AG09319 (cell line): ENCODE measurements at places on chromosomes 13 and 19.

GRCh38 chr13:19695428-19695827 lies 62.0 kb downstream of the MPHOSPH8 start:
- no peak for DNase-seq

DNA sequence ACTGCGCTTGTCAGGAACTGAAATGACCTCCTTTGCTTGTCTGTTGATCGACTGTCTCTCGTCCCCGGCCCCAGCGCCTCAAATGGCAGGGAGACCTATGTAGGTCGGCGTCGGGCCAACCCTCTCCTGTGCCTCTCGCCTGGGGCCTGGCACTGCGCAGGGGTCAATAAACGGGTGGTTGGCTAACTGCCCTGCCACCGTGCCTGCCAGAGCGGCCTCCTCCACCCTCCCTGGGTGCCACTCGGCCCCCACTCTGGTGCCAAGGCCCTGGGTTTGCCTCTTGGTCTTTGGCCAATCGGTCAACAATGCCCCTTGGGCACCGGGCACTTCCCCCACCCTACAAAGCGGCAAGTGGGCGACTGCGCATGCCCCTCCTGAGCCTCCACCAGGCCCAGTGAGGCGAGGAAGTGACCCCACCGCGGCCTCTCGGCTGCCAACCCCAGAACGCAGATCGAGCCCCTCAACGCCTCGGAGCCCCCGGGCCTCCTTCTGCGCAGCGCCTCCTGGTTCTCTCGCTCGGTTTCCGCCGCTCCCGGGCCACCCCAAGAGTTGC lies 1.1 kb downstream of the KEAP1 start:
- DNase-seq: no peak

DNA sequence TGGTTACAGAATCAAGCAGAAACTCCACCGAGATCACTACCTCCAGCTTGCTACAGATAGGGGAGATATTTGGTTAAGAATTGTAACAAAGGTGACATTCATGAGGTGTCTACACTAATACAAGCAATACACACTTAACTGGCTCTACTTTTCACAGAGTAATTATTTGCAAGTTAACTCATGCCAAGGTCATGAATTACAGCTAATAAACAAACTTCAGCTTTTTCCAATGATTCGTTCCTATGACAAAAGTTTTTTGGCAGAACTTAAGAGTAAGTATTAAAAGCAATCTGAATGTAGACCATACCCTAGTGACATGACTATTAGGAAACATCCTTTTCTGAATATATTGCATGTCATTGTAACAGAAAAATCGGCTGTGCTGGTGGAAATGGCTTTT lies 72.1 kb downstream of the LHFPL6 start:
- DNase-seq: no peak

GRCh38 chr19:6712692-6713670 lies 7.5 kb downstream of the C3 start:
- DNase-seq: no peak

GRCh38 chr13:103539265-103539664 lies 473.0 kb upstream of the SLC10A2 start:
- no peak for DNase-seq

GRCh38 chr13:93279982-93280381 lies 53.4 kb downstream of the GPC6 start:
- DNase-seq: no peak

GRCh38 chr19:49071860-49072547 lies 495 bp downstream of the KCNA7 start:
- DNase-seq: no peak

DNA sequence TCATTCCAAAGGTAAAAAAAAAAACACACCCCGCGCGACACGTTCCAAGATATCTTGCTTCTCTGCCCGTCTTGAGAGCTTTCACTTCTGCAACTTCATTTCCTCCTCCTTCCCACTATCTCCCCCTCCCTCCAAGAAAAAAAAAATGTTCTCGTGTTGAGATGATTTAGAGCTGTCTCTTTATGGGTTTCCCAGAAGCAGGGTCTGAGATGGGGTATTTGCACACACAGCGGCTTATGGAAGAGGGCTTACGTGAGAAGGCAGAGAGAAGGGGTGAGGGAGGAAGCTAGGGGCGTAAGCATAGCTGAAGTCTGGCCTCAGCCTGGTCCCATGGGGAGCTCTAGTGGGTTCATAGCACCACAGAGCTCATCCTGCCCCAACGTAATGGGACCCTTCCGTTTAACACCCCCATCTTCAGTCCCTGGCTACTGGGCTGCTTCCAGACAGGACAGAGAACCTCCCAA lies 31.3 kb upstream of the USE1 start:
- DNase-seq: no peak

DNA sequence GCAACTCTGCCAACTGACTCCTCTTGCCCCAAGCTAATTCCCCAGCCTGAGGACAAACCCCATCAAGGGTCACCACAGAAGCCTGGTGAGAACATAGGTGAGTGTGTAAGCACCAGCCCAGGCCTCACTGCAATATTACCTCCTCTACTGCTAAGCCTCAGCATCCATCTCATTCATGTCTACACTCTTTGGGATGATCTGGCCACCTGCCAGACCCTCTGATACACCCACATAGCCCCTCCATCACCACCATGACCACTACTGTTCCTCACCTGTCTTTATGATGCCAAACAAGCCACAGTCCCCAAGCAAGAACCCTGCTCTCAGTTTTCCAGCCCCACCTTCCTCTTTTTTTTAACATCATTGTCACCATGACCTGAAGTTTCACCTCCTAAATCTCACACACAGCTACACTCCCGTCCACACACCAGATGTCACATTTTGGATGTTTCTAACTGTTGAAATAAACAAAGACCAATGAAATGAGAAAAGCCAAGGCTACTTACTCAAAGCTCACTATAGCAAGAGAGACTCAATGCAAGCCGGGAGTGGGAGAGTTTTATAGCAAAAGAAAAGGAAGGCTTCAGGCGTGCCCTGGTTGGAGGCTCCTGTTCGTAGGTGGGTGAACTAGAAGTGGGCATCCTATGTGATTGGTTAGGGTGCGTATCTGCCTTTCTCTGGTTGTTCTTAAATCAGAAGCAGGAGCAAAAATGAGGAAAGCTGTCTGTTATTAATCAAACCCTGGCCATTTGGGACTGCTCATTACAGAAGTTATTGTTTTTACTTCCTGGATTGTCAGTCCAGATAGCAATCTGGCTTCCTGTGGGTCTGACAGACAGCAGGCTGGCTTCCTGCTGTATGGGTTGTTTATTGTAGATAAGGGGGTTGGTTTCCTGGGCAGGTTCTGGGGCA lies 2.0 kb downstream of the ZNF792 start:
- DNase-seq: no peak

GRCh38 chr19:51071095-51071405 lies 6.2 kb upstream of the KLK13 start:
- DNase-seq: no peak

GRCh38 chr13:67854990-67855389 lies 624.9 kb upstream of the PCDH9 start:
- DNase-seq: no peak

GRCh38 chr19:12757544-12758274 lies 6.1 kb downstream of the BEST2 start:
- peak; percentile 34 for DNase-seq

GRCh38 chr19:18490728-18491127 lies 31.1 kb downstream of the ELL start:
- DNase-seq: no peak

DNA sequence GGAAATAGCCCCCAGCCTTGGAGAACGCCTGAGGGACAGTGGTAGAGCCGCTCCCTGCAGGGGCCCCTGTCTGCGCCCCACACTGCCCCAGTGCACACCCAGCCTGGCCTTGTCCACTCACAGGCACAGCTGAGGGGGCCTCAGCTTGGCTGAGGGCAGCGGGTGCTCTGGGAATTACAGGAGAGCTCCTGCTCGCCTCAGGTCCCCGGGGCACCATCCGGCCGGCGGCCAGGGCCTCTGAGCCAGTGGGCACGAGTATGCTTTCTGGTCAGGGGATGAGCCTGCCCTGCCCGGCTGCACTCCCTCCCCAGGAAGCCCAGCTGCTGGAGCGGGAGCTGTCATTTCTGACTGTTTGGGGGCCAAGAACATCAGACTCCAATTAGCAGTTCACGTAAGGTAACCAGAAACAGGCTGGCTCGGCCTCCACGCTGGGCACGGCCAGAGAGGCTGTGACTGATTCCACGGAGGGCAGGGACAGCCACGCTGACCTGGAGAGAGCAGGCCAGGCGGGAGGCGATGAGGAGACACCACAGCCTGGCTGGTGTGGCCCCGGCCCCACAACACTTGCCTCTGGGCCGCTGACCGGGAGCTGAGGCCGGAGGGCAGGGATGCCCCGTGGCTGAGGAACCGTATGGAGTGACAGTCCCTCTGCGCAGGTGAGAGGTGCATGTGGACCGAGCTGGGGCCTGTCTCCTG lies 15.4 kb downstream of the CEBPG start:
- DNase-seq: no peak

- DNase-seq: no peak
Measured at GRCh38 chr13:99997702-99998214, 16.2 kb downstream of the ZIC2 start.
